ENCODE measurements at places on chromosomes 5 and 9. TPM values are rescaled to one million over a fixed set of nuclear protein-coding genes. Genes with fewer than 3 reads are reported as not detected.

Gene SH3RF2
- 354 TPM for polyA plus RNA-seq

Gene TPPP
- polyA plus RNA-seq = 12.2 TPM

Gene SPATA31A3
- not detected for polyA plus RNA-seq

Gene TMEM215
- 0.07 TPM for polyA plus RNA-seq

Gene LCN15
- polyA plus RNA-seq = 2.1 TPM

Gene SPINK6
- not detected for polyA plus RNA-seq

Gene RFK
- 16.5 TPM for polyA plus RNA-seq

Gene PHF2
- 28.3 TPM for polyA plus RNA-seq

Gene LHX3
- polyA plus RNA-seq = not detected

Gene EMB
- polyA plus RNA-seq = 3.7 TPM

Gene LEAP2
- polyA plus RNA-seq = 1.6 TPM

Gene ADAMTS12
- 0.54 TPM for polyA plus RNA-seq

Gene TNC
- polyA plus RNA-seq = 2.5 TPM

Gene CER1
- polyA plus RNA-seq = not detected

Gene PCDHGA1
- 0.70 TPM for polyA plus RNA-seq

Gene C5
- 0.97 TPM for polyA plus RNA-seq

Data from right cardiac atrium (tissue), 5 donors.